ENCODE measurements at places on chromosomes 3 and 15.

DNA sequence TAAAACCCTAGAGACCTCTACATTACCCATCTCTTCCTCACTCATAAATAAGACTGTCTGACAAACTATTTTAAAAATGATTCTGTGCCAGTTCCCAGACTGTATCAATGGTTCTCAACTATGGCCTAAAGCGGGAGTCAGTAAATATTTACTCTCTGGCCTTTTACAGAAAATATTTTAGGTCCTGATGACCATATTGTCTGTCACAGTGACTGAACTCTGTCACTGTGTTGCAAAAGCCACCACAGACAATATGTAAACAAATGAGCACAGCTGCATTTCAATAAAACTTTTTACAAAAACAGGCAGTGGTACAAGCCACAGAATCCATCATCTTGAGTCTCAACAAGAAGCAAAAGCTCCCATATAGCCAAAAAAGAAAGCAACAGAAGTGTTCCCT lies 45.4 kb downstream of the PLOD2 start:
- DNase-seq = no peak

GRCh38 chr3:33578325-33579177 lies 138.3 kb upstream of the UBP1 start:
- DNase-seq = no peak

GRCh38 chr15:89070197-89071124 lies 17.8 kb upstream of the ABHD2 start:
- DNase-seq = no peak

DNA sequence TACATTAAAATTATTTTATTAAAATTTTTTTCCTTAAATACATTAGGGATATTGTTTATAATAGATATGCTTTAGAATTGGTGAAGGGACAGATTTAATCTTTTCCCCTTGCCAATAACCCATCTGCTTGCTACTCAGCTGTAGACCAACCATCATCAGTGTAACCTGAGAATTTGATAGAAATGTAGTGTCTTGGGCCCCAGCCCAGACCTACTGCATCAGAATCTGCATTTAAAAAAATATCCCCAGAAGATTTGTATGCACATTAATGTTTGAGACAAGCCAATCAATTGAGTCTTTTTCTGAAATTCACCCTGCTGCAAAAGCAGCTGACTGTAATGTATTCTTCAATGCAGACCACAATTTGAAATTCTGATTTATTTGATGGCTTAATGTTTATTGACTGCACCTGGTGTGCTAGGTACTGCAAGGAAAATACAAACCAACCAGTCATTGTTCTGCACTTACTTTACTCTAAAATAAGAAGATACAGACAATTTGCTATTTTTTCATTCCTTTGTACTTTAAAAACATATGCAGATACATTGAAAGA lies 190.7 kb upstream of the SGO1 start:
- no peak for DNase-seq

GRCh38 chr3:128275316-128276145 lies 122.2 kb downstream of the EEFSEC start:
- DNase-seq = no peak

DNA sequence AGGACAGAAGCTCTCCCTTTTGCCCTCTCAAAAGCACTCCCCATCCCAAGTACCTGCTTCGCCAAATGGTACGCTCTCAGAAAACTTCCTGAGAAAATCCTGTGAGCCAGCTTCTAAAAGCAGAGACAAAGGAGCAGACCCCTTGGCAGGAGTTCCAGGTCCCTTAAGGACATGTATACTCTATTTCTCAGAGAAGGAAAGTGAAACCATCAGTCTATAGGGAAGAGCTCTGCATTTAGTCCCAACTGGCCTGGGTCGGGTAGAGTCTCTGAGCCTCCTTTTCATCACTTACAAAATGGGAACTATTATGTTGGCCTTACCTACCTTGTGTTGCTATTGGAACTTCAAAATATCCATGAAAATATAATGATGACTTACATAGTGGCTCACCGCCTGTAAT lies 19.7 kb downstream of the DAPK2 start:
- no peak for DNase-seq

- DNase-seq = no peak
These were observed 12.6 kb downstream of the CCR5 start for GRCh38 chr3:46383211-46383950.

DNA sequence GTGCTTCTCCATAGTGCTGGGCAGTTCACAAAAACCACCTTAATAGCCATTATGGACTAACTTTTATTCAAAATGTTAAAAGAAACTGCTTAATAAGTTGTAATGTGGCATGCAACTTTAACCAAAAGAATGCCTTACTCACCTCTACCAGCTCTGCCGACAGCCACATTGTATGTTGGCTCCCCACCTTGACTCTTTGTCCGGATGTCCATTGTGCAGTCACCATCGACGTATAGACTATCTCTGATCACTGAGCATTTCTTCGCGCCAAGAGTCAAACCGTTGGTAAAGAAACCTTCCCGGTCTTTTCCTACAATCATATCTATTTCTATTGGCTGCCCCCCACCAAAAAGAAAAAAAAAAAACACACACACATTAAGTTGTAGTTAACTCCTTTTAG lies 2.5 kb downstream of the PFN2 start:
- no peak for DNase-seq

- DNase-seq = no peak
These were observed 12.5 kb downstream of the LSAMP start for GRCh38 chr3:116432795-116433194.

GRCh38 chr3:197592361-197593045 lies 36.7 kb upstream of the BDH1 start:
- DNase-seq = no peak

DNA sequence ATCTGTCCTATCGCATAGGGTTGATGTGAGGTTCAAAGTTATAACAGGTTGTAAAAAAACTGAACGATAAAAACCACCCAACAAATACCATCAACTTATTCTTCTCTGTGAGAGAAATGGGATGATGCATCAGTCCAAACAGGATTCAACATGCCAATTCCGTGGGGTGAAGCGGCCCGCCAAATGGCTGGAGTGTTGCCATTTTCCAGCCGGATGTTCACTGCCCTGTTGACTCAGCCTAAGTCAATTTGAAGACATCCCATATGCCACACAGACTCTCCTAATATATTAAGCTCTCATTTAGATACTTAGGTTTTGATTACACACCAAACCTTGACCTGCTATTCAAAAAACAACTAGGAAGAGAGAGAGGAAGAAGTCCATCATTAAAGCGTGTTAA lies 311.1 kb downstream of the VPS13C start:
- no peak for DNase-seq

DNA sequence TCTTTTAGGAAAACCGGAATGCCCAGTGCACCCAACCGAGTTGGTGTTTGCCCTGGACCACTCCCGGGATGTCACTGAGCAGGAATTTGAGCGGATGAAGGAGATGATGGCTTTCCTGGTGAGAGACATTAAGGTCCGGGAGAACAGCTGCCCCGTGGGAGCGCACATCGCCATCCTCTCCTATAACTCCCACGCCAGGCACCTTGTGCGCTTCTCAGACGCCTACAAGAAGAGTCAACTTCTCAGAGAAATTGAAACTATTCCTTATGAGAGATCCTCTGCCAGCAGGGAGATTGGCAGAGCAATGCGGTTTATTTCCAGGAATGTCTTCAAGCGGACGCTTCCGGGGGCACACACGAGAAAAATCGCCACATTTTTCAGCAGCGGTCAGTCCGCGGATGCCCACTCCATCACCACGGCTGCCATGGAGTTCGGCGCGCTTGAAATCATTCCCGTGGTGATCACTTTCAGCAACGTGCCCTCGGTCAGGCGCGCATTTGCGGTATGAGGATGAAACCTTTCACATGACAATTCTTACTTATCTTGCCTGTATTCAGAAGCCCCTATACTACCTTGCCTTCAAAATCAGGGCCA lies 97.5 kb downstream of the PIK3R4 start:
- DNase-seq = no peak

Measured in activated effector memory CD4-positive, alpha-beta T cell treated with anti-CD3 and anti-CD28 coated beads, Interleukin-2, amount 50 U/mL, for 16 hours (primary cell).